ENCODE measurements at places on chromosomes 5 and 9. TPM values are rescaled to one million over a fixed set of nuclear protein-coding genes. Genes with fewer than 3 reads are reported as not detected.
A peak's percentile ranks its signal among the peaks of the same experiment; 100 is the strongest.

DNA sequence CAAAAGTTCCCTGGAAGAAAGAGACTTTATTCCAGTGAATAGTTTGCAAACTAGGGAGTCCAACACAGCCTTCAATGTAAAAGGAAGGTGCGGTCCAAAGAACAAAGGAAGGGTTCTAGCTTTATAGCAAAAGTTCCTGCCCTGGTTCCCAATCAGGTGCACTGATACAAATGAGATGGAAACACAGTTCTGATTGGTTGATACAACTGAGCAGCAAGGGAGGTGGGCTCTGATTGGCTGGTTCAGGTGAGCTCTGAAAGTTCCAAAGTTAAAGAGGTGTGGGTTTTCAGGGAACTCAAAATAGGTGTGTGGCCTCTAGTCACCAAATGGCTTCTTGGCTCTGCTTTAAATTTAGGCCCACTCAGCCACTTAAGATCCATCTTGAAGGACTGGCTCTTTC is 43.1 kb downstream of the P4HA2 start:
- H3K4me3 ChIP-seq: no peak overlapping the region
- peaks cover 4% of the 10 kb centered on the region for H3K4me1 ChIP-seq
- no peak for DNase-seq
- no peaks in the 10 kb centered on the region for H3K36me3 ChIP-seq
- no peaks in the 10 kb centered on the region for H3K27me3 ChIP-seq
- H3K27ac ChIP-seq: no peak overlapping the region

DNA sequence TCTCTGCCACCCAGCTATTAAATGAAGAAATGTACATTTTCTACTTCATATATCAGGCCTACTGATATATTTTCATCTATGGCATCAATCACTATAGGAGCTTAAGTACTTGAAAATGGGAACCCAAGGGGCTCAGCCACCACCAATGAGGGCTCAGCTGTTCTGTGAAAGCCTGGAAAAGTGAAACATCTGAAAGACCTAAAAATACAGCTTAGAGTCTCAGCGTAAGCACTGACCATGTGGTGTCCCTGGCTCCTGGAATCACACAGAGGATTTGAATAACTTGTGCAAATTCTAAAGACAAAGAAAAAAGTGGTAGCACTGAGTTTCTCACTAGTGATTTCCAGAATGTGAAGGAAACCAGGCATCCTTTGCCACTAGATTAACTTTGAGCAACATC is 64.5 kb downstream of the PTPRD start:
- H3K36me3 ChIP-seq: no peaks in the 10 kb centered on the region
- no peak overlapping the region for H3K4me3 ChIP-seq
- no peak overlapping the region for H3K27ac ChIP-seq
- no peak for DNase-seq
- no peaks in the 10 kb centered on the region for H3K27me3 ChIP-seq

- no peak overlapping the region for H3K27ac ChIP-seq
- H3K4me1 ChIP-seq: no peaks in the 10 kb centered on the region
- H3K27me3 ChIP-seq: no peaks in the 10 kb centered on the region
- no peaks in the 10 kb centered on the region for H3K36me3 ChIP-seq
- no peak overlapping the region for H3K4me3 ChIP-seq
Observed at GRCh38 chr5:109225716-109226625, 183.8 kb downstream of the PJA2 start.

Gene SLCO6A1
- not detected for total RNA-seq

- H3K4me1 ChIP-seq: peaks cover 24% of the 10 kb centered on the region
- no peaks in the 10 kb centered on the region for H3K27me3 ChIP-seq
- H3K4me3 ChIP-seq: no peak overlapping the region
- H3K27ac ChIP-seq: no peak overlapping the region
- DNase-seq: no peak
Observed at GRCh38 chr5:56565283-56565615, 250.1 kb upstream of the MAP3K1 start.

Gene INPP5E
- total RNA-seq: 10.0 TPM

DNA sequence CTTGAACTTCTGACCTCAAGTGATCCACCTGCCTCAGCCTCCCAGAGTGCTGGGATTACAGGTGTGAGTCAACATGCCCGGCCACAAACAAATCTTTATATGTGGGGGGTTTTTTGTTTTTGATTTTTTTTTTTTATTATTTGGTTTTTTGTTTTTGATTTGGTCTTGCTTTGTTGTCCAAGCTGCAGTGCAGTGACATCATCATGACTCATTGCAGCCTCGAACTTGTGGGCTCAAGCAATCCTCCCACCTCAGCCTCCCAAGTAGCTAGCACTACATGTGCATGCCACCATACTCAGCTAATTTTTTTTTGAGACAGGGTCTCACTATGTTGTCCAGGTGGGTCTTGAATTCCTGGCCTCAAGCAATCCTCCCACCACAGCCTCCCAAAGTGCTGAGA is 42.4 kb downstream of the ALDH7A1 start:
- no peak overlapping the region for H3K27ac ChIP-seq
- H3K36me3 ChIP-seq: peaks cover 73% of the 10 kb centered on the region
- DNase-seq: peak; percentile 40
- no peak overlapping the region for H3K4me3 ChIP-seq
- H3K27me3 ChIP-seq: no peaks in the 10 kb centered on the region

- no peak for DNase-seq
- no peaks in the 10 kb centered on the region for H3K4me1 ChIP-seq
- no peak overlapping the region for H3K27ac ChIP-seq
- H3K4me3 ChIP-seq: no peak overlapping the region
- H3K27me3 ChIP-seq: no peaks in the 10 kb centered on the region
- H3K36me3 ChIP-seq: no peaks in the 10 kb centered on the region
Observed at GRCh38 chr9:72278959-72279358, 86.0 kb downstream of the ZFAND5 start.

- DNase-seq: no peak
- no peak overlapping the region for H3K4me3 ChIP-seq
- H3K27me3 ChIP-seq: no peaks in the 10 kb centered on the region
- no peaks in the 10 kb centered on the region for H3K4me1 ChIP-seq
Observed at GRCh38 chr5:4704951-4705350, 435.2 kb upstream of the ADAMTS16 start.

- peaks cover 23% of the 10 kb centered on the region for H3K4me1 ChIP-seq
- H3K4me3 ChIP-seq: no peak overlapping the region
- no peaks in the 10 kb centered on the region for H3K27me3 ChIP-seq
- H3K27ac ChIP-seq: no peak overlapping the region
- DNase-seq: no peak
Observed at GRCh38 chr9:136058801-136059302, 36.2 kb downstream of the NACC2 start.

DNA sequence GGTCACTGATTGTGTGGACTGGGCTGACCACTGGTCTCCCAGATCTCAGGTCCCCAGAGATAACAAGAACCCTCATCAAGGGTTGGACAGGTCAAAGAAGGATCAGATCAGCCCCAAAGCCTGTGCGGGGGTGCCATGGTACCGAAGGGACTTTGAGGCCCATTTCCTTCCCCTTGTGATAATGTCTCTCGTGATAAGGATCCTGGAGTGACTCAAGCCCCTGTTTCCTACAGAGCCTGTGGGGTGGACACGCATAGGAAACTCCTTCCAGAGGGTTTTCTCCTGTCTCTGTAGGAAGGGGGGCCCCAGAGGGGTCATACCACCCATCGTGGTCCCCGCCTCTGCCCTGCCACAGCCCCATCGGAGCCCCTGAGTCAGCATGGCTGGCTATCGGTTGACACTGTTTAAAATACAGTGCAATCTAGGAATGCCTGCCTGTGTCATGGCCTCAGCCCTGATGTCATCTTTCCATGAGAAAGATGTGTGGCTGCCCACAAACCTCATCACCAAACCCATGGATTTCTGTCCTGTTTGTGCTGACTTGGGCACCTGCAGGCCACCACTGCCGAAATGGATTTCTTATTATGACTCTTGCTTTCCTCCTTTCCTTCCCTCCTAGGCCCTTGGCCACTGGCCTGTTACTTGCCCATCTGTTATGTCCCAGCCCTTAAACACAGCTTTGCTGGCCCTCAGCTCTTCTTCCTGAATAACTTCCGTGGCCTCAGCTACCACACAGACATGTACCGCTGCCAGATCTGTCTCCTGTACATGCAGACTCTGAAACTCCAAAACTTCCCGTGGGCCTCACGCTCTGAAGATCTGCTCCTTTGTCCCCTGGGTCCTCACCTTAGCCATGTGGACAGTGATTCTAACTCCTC is 2.9 kb upstream of the CSF2 start:
- H3K27me3 ChIP-seq: no peaks in the 10 kb centered on the region
- DNase-seq: peak; percentile 34
- H3K4me3 ChIP-seq: no peak overlapping the region
- no peak overlapping the region for H3K27ac ChIP-seq

GRCh38 chr9:133950629-133951111 is 41.5 kb downstream of the VAV2 start:
- no peak overlapping the region for H3K4me3 ChIP-seq
- H3K27ac ChIP-seq: no peak overlapping the region
- H3K27me3 ChIP-seq: no peaks in the 10 kb centered on the region

- peaks cover 41% of the 10 kb centered on the region for H3K4me1 ChIP-seq
- no peak overlapping the region for H3K27ac ChIP-seq
- no peak overlapping the region for H3K4me3 ChIP-seq
- no peak for DNase-seq
- H3K36me3 ChIP-seq: no peaks in the 10 kb centered on the region
- no peaks in the 10 kb centered on the region for H3K27me3 ChIP-seq
Observed at GRCh38 chr5:57891443-57891842, 408.8 kb upstream of the ACTBL2 start.

DNA sequence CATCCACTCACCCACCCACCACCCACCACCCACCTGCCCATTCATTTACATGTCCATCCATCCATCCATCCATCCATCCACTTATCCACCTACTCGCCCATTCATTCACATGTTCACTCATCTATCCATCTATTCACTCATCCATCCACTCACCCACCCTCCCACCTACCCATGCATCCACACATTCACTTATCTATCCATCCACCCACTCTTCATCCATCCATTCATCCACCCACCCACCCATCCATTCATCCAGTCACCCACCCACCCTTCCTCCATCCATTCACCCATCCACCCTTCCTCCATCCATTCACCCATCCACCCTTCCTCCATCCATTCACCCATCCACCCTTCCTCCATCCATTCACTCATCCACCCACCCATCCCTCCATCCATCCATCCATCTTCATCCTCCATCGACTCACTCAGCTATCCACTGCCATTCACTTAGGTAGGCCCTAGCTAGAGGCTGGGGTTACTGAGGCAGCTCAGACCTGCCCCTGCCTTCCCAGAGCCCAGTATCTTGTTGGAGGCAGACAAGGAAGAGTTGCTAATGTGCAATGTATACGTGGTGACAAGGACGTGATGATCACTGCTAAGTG is 12.7 kb downstream of the TSPAN17 start:
- no peak for DNase-seq
- peaks cover 25% of the 10 kb centered on the region for H3K27me3 ChIP-seq
- peaks cover 13% of the 10 kb centered on the region for H3K4me1 ChIP-seq
- H3K36me3 ChIP-seq: peaks cover 17% of the 10 kb centered on the region

DNA sequence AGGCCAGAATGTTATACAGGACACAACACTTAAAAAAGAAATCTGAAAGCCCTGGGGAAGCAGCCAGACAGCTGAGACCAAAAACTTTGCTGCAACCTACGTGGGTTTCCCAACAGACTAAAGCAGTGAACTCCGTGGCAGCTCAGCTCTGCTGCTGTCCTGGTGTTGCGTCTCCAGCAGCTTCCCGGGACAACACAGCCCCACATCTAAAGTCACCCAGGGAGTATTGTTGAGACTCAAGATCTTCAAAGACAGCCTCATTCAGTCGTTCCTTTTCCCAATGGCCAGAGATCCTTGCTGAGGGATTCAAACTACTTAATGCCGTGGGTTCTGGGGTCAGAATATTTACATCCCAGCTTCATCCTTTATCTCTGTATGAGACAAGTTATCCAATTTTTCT is 125.8 kb downstream of the MED10 start:
- H3K36me3 ChIP-seq: no peaks in the 10 kb centered on the region
- H3K27ac ChIP-seq: no peak overlapping the region
- DNase-seq: no peak

Gene SPATA31C1
- total RNA-seq: not detected

GRCh38 chr9:129752900-129753729 is at the start of gene PTGES:
Gene PTGES, minus strand, starts transcription at chr9:129753042. Its CDS starts 30 bp downstream, at chr9:129753012.
- DNase-seq: peak; percentile 86
- H3K4me3 ChIP-seq: peak within 1 kb of the TSS; percentile 27
- H3K36me3 ChIP-seq: no peaks in the 10 kb centered on the region
- H3K4me1 ChIP-seq: peaks cover 50% of the 10 kb centered on the region
- H3K27ac ChIP-seq: no peak within 1 kb of the TSS
- no peaks in the 10 kb centered on the region for H3K27me3 ChIP-seq

DNA sequence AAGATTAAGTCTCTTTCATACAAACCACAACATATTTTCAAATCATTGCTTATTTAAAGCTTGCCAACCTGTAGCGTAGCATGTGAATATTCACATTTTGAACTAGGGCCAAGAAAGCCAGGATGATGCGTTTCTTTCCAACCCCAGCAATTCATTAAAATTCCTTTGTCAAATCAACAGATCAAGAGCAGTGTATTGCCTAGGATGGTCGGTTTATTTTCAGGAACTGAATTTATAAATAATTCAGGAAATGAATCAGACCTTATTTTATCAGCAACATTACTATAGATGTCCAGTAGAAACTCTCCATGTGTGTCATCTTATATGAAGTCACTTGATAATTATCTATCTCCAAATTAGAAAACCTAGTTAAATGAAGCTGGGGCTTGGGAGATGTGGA is 13.2 kb upstream of the AUH start:
- H3K4me1 ChIP-seq: peaks cover 10% of the 10 kb centered on the region
- H3K4me3 ChIP-seq: no peak overlapping the region
- no peak for DNase-seq
- no peaks in the 10 kb centered on the region for H3K36me3 ChIP-seq
- no peaks in the 10 kb centered on the region for H3K27me3 ChIP-seq
- H3K27ac ChIP-seq: no peak overlapping the region

DNA sequence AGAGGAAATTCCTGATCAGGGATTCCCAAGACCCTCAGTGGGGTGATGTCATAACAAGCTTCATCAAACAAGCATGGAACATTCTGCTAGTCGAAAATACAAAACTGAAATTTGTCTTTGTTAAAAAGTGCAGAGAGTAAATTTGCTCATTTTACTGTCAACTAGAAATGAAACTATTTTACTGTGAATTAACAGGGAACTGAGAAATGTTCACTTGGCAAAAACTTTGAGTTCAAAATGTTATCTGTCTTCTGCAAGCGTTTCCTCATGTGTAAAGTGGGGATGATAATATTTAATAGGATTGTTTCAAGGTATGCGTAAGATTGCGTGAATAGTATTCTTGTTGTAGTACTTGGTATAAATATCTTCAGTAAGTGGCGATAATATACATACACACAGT is 45.4 kb downstream of the ALDH1A1 start:
- H3K4me3 ChIP-seq: no peak overlapping the region
- DNase-seq: no peak
- H3K4me1 ChIP-seq: no peaks in the 10 kb centered on the region
- no peaks in the 10 kb centered on the region for H3K36me3 ChIP-seq
- H3K27me3 ChIP-seq: no peaks in the 10 kb centered on the region

Gene CMBL
- 1.4 TPM for total RNA-seq

Gene DOCK8
- total RNA-seq: not detected
